Mucosa of descending colon (tissue), 3 donors: ENCODE measurements at places on chromosomes 11 and 22.

DNA sequence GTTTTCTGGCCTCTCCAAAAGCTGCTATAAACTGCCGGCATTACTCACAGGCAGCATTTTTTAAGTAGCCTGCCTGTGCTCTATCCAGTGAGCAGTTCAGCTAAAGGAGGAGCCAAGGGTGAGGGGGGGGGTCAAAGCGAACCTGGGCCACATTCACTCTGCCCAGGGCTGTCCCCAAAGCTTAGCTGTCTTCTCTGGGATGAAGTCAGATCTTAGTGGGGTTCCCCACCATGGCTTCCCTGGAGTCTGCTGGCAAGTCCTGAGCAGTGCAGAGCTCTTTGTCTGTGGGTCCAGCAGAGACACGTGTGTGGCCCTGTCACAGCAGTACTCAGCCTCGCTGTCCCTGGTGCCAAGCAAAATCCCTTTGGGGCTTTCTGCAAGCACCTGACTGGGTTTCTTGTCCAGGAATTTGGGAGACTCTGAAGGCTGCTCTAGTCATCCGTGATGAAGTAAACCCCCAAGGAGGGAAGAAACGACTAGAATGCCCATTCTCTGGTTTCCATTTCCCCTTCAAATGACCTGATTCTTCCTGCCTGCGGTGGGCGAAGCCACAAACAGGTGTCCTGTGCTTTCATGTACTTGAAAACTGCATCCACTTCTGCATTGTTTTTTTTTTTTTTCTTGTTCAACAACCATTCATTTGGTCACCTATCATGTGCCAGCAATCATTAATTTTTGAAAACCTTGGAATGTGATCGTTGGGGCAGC, 2.6 kb downstream of the KCNJ5 start:
- DNase-seq: no peak

DNA sequence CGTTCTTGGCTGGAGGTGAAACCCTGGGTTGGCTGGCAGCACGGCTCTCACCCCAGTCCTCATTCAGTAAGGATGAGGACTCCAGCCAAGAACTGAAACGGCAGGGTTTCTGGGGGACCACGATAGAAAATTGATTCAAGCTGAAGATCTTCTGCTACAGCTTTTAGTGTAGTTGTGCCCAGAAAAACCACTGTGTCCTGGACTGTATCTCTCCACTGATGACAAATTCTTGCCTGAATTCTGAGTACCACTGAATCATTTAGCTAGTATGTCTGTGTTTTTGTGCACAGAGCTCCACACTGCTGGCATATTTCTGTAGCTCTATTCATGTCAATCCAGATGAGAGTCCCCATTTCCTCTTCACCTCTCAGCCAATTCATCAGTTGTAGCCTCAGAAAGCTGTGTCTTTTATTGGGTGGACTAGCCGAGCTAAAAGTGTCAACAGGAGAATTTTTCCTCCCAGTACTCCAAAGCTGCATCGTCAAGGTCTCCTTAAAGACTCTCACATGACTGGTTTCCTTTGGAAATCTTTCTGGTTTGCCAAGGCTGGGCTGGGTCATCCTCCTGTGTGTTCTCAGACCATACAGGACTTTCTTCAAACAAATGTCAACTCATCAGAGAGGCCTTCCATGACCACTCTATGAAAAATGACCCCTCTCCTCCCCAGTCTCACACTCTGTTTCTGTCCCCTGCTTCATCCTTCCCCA, 144.6 kb downstream of the LDLRAD3 start:
- no peak for DNase-seq

- DNase-seq: no peak
Measured at GRCh38 chr11:132174362-132175255, 804.2 kb downstream of the NTM start.

- no peak for DNase-seq
Measured at GRCh38 chr11:110305169-110306018, 9.0 kb upstream of the RDX start.

- DNase-seq: no peak
Measured at GRCh38 chr11:17930544-17931125, 82.2 kb downstream of the SERGEF start.

GRCh38 chr11:1623716-1624115, 1.8 kb upstream of the KRTAP5-4 start:
- DNase-seq: no peak

DNA sequence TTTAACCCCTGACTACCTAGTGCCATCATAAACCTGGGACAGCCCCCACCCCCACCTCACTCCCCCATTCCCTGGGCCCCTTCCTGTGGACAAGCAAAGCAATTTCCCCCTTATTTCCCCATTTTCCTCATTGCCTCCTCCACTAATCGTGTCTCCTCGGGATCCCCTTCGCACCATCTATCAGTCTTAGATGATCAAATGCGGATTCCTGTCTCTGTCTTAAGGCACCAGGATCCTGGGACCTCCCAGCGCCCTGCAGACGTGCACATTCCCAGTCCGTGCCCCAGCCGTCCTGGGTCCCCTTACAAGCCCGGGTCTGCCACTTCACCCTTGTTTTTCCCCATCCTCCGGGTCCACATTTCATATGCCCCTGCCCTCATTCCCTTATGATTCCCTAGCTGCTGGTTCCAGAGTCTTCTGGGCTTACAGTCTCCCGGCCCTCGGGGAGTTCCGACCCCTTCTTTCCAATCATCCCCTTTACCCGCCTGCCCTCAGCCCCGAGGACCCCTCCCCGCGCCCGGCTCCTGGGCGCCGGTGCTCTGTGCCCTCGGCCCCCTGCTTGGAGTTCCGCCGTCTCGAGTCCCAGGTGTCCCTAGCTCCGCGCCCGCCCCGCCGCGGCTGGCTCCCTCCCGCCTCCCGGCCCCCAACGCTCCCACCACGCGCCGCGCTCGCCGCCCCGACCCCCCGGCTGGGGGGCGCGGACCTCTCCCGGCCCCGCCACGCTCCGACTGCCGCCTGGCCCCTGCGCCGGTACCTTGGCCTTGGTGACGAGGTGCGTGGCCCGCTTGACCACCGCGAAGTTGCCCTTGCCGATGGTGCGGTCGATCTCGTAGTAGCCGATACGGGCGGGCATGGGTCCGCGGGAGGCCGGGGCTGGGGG, 599 bp downstream of the SIK3 start:
- peak; percentile 80 for DNase-seq

DNA sequence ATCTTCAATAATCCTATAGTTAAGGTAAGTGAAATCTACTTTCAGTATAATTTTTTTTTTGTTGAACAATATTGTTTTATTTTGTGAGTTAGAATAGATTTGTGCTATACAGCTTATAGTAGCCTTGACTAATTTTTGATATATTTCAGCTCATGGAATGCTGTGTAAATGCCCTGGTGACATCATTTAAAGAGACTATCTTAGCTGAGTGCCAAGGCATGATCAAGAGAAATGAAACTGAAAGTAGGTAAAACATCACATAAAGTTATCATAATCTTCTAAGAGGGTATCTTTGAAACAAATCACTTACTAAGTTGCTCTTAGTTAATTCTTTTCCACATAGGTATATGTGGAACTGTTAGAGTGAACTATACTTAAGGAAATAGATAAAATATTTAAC, 51.4 kb upstream of the ACAT1 start:
- no peak for DNase-seq

- DNase-seq: no peak
Measured at GRCh38 chr22:33923033-33923432, 2.8 kb upstream of the LARGE1 start.

GRCh38 chr11:45176996-45177395, 30.6 kb downstream of the PRDM11 start:
- no peak for DNase-seq

DNA sequence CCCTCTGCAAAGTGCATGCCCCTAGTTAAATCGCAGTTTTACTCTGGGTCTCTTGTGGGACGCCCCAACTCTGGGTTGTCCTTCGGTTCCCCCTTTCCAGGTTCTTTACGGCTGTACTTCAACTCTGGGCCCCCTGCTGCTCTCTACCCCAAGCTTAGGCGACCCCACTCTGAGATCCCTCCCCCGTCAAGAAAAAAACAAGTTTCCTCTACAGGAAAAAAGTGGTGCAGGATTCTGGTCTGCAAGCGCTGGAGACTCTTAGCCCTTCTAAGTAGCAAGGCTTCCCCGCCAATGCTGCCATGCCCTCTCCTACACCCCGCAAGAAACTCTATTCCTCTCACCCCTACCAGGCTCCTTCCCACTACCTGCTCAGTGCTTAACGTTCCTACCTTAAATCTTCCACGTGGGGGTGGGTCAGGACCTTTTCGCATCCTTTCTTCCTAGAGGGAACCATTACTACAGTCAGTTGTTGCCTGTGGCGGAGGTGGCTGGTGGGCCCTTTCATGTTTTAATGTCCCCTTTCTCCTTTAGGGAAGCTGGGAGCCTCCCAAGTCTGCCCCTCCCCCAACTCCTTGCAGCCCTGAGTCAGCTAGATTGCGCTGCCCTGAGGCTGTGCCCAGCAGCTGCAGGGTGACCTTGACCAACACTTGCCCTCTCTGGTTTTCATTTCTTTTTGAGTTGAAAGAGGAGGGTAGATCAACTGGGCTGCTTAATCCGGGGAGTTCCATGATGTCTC, 1.4 kb downstream of the NEFH start:
- no peak for DNase-seq

DNA sequence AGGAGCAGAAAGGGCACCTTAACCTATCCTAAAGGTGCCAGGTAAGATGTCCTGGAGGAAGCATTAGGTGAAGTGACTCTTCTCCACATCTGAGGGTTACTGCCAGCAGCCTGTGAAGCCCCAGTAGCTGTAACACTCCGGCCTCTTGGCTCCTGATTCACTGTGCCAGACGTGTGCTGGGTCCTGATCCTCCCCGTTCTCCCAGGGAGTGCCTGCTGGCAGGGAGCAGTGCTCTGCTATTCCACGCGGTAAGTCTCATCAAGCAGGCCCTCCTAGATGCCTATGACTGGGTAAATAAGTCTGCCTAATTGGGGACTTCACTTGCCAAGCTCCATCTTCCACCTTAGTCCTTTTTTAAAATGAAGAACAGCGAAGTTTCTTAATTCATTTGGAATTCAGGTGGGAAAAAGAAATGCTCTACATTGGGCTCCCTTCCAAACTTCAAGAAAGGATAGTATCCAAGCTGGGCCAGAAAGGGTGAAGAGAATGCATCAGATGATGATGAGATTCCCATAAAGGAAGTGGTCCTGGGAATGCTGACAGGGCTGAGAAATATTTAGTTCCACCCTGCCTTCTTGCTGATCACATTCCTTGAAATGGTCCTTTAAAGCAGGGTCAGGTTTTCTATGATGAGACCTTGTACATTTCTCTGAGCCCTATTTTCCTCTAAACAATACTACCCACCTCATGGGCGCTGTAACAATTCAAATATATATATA, 188.0 kb downstream of the MAML2 start:
- DNase-seq: no peak

GRCh38 chr11:117691516-117691915, 105.5 kb downstream of the DSCAML1 start:
- no peak for DNase-seq

DNA sequence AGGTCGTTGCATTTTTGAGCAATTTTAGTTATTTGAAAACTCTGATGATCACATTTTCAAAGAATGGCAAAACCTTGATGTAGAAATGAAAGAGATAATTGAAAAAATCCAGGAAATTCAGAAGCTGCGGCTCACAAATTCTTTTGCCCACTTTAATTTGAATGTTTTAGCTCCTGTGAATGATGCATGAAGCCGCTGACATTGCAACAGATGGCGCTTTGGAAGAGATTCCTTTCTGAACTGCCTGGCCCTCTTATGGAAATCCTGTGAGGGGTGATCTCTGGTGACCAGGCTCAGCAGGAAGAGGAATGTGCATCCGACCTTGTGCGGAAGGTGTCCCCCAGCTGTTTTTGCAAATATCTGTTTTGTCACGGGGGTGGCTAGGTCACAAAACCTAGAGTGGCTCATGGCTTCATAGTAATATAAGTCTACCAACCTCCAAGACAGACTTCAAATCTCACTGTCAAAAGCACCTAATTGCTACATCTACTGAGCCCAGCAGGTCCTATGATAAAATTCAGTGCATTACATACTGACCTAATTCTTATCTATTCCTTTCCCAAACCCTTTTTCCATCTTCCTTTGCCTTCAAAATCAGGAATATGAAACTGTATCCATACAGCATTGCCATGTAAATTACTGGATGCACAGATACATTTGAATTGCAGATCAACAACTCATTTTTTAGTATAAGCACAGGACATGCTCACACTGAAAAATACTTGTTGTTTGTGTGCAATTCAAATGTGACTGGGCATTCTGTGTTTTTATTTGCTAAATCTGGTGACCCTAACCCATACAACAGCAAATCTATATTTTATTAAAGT, 412.7 kb downstream of the ETS1 start:
- DNase-seq: no peak

DNA sequence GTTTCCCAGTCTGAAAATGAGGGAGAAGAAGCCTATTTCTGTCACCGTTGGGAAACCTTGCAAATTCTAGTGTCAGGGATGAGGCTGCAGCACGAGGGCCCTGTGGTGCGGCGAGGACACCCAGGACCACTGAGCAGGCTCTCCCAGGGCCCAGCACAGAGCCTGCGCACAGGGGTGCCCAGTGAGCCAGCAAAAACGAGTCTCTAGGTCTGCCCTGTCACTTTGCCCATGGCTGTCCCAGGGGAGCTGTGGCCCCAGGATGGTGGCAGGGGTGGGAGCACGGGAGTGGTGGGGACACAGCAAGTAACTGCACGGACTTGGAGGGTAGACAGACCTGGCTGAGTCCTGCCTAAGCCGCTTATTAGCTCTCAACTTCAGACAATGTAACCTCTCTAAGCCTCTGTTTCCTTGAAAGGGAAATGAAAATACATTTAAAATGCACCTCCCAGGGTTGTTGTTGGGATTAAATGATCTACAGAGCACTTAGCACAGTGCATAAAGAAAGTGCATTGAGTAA, 44.2 kb downstream of the DSCAML1 start:
- no peak for DNase-seq

- DNase-seq: no peak
Measured at GRCh38 chr22:35656284-35656752, 8.1 kb downstream of the APOL6 start.

DNA sequence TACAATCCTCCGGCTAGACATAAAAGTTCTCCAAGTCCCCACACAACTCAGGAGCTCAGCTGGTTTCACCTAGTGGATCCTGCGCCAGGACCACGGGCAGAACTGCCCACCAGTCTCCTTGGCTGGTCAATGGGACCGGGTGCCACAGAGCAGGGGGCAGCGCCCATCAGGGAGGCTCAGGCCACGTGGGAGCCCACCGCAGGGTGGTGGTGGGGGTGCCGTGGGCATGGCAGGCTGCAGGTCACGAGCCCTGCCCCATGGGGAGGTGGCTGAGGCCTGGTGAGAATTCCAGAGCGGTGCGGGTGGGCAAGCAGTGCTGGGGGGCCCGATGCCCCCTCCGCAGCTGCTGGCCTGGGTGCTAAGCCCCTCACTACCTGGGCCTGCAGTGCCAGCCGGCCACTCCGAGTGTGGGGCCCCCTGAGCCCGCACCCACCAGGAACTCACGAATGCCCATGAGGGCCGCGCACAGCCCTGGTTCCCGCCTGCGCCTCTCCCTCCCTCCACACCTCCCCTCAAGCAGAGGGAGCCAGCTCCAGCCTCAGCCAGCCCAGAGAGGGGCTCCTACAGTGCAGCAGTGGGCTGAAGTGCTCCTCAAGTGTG, 1091.9 kb upstream of the TENM4 start:
- no peak for DNase-seq

GRCh38 chr11:119024430-119025098, 6.0 kb downstream of the TRAPPC4 start:
- DNase-seq: no peak

- no peak for DNase-seq
Measured at GRCh38 chr22:19612866-19613572, 88.8 kb upstream of the CLDN5 start.
